ENCODE measurements at places on chromosomes 4 and X.

- DNase-seq = no peak
Observed at GRCh38 chr4:139740121-139740520, 74.5 kb downstream of the MGST2 start.

GRCh38 chrX:115047181-115047580 lies 29.8 kb upstream of the IL13RA2 start:
- no peak for DNase-seq

DNA sequence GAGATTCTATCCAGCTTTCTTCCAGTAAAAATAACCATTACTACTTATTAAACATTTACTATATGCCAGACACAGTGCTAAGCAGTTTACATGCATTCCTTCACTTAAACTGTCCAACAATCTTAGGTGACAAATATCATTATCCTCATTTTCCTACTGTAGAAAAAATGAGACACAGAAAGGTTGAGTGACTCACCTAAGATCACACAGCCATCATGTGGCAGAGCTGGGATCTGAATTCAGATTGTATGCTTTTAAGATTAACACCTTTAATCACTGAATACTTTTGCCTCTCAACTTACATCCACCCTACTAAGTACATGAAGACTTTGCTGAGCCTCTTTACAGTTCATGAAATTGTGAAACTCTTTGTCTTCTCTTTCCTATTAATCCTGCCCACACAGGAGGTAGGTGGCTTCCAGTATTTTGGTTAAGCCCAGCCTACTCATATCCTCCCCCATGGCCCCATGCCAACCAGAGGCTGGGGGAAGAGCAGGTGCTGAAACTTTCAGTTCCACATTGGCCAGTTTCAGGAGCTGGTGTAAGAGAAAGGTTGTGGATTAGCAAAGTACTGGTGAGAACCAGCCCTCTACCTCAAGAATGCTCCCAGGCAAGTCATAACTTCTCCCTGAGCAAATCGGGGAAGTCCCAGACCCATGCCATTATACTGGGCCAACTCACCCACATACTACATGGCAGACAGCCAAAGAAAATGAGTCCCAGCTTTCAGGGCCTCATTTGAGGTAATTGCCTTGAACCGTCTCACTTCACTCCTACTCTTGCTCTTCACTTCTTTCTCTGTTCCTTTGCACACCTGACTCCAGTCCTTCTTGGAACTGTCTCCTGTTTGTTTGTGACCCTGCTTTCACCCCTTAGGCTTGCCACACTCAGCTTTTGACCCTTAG lies 211.1 kb downstream of the GUCY2F start:
- peak; percentile 97 for DNase-seq

DNA sequence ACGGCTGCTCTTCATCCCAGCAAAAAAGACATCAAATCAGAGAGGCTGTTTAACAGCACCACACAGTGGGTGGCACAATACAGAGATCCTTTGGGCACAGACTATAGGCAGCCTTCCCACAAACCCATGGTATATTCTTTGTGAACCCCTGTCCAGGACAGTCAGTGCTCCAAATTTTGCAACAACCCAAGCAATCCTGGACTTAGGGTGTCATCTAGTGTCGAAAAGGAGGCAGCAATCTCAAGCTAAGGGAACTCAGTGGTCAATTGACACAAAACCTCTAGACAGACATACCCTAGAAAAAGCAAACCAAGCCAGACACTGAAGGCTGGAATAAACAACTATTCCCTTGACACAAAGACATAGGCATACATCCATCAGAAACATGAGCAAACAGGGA lies 137.4 kb downstream of the BMP15 start:
- no peak for DNase-seq

DNA sequence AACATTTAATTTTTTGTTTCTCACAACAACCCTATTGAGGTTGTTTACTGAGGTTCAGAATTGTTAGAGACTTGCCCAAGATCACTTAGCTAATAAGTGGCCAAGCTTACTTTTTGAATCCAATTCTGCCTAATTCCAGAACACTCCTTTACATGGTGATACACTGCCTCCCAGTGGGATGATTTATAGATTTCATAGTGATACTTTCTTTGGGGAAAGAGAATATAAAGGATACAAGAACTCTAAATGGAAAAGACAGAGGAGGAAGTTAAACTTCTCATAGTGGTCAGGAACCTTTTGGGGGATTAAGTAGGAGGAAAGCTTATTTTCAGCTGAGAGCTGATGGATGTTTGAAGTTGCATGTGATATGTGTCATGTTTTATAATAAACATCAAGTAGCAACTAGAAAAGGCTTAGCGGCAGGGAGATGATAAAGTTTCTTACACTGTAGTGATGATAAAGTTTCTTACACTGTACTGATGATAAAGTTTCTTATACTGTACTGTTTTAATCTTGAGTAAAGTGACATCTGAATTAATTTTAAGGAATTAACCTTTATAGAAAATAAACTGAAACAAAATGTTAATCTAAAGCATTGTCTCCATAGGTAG lies 15.3 kb downstream of the STAG2 start:
- DNase-seq = no peak

DNA sequence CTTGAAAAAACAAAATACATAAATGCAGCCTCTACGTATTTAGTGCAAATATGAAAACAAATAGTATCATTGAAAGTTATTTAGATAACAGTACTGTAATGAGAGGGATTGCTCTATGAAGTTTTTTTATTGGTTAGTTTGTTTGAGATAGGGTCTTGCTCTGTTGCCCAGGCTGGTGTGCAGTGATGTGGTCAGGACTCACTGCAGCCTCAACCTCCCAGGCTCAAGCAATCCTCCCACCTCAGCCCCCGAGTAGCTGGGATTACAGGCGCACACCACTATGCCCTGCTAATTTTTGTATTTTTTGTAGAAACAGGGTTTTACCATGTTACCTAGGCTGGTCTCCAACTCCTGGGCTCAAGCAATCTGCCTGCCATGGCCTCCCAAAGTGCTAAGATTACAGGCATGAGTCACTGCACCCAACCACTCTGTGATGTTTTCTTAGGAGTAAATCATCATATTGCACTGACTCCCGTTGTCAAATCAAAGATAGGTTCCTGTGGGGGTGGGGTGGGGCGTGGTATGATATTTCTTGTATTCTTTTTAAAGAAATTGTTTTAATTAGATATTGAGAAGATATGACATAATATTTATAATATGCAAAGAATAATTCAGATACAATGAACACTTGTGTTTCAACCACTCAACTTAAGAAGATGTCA lies 75.8 kb downstream of the ATG4A start:
- DNase-seq = no peak

DNA sequence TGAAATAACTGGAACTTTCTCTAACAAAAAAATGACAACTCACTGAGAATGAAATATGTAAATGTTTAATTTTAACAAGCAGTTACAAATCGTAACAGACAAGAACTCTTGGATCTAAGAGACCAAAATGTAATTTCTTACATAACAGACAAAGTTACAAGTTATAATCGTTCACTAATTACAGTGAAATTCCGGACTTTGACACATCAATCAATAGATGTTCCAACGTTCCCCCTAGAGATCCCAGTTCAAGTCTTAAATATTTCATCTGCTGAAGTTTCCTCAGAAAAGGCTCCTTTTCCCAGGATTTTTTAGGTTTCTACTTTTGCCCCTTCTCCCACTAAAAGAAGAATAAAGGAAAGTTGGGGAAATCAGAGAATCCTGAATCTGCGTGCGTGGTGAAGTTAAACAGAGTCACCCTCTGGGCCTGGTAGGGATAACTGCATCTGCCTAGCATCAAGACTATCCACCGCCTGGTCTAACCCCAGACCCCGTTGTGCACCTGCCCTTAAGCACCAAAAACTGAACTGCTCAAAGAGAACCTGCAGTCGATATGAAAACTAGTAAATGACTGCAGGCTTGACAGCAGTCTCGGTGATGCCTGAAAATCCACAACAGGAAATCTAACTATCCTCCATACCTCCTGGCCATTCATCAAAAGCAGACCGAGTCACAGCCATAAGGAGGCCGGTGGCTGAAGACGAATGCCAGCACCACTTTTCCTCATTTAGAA lies 2.3 kb downstream of the IRF2 start:
- no peak for DNase-seq

DNA sequence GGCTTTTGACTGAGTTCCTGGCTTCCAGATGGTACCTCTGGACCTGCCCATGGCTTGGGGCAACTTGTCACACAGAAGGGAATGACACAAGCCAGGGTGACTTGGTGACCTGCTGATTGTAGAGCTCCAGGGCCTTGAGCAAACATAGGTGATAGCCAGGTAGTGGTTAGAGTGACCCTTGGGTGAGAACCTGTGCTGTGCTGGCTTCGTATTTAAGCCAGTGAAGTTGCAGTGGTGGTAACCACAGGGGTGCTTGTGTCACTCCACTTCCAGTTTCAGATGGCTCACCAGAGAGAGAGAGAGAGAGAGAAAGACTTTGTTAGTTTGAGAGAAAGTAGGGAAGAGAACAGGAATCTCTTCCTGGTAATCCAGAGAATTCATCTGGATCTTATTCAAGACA lies 471.6 kb downstream of the ZIC3 start:
- DNase-seq = no peak
